Stimulated activated CD4-positive, alpha-beta T cell treated with anti-CD3 and anti-CD28 coated beads, Interleukin-2, amount 100 ng/mL, for 48 hours (primary cell): ENCODE measurements at places on chromosomes 13 and 19.

GRCh38 chr13:97067017-97067895, 73.0 kb upstream of the OXGR1 start:
- DNase-seq, result no peak

DNA sequence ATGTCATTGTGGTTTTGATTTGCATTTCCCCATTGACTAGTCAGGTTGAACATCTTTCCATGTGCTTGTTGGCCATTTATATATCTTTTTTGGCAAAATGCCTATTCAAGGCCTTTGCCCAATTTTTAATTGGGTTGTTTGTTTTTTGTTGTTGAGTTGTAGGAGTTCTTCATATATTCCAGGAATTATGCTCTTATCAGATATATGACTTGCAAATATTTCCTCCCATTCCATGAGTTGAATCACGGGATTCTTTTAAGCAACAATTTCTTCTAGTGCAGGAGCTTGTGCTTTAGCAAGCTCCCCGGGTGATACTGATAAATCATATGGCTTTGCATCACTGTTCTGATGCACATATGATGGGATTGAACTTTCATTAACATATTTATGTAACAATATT, 47.0 kb upstream of the FLT1 start:
- DNase-seq, result no peak

GRCh38 chr19:13860679-13861391, 16.1 kb upstream of the NANOS3 start:
- no peak for DNase-seq

DNA sequence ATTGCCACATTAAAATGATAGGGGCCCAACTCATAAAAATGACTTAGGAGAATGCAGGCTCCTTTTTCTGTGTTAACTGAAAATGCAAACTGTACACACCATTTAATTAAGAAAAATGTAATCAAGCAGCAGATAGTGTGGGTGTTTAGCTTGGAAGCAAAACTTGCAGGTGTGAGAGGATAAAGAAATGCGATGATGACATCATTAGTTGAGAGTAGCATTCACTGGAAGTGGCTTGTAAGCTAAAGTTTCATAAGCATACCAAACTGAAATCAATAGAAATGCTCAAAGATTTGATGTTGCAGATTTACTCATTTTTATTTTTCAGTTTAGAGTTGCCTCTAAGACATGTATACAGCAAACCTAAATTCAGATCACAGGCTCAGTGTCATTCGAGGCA, 86.6 kb downstream of the PRR20E start:
- DNase-seq, result no peak

DNA sequence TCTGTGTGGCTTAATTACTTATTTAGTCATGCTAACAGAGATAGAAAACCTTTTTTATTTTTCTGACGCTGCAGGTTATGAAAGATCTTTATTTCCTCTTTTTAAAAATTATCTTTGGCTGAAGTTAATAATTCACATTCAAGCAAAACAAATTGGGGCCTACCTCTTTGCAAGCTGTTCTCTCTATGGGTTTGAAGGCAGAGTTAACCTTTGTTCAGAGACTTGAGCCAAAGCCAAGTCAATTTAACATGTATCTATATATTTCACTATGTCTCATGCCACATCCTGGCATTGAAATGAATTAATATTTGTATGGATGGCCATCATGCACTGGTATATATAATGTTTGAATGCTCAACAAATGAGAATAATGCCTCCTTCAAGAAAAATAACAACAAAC, 677.3 kb upstream of the GPC6 start:
- DNase-seq, result no peak

DNA sequence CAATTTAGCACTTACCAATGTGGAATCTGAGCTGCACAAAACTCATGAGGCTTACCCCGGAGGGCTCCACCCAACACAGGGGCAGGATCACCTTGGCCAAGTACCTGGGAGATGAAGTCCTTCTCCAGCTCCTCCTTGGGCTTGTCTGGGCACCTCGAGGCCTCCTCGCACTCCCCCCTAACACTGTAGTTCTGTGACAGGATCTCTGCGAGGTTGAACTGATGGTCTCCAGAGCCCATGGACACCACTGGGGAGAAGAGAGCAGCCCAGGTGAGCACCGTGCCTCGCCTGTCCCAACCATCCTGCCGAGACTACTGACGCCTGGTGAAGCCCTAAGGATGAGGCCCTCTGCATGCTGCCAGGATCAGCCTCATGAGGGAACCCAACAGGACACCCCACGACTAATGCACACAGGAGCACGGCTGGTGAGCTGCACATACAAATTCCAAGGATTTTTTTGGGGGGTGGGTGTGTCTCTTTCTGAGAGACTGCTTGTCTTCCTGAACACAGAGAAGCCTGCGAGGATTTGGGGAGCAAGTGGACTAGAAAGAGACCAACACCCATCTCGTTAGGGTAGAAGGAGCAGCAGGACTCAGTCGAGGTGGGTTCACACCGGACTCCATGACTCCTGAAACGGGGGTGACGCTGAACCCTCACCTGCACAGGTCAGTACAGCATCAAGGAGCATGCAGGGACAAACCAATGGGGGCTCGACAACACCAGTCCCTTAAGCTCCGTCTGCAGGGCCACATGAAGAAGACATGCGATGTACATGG, 10.1 kb downstream of the MIER2 start:
- no peak for DNase-seq

DNA sequence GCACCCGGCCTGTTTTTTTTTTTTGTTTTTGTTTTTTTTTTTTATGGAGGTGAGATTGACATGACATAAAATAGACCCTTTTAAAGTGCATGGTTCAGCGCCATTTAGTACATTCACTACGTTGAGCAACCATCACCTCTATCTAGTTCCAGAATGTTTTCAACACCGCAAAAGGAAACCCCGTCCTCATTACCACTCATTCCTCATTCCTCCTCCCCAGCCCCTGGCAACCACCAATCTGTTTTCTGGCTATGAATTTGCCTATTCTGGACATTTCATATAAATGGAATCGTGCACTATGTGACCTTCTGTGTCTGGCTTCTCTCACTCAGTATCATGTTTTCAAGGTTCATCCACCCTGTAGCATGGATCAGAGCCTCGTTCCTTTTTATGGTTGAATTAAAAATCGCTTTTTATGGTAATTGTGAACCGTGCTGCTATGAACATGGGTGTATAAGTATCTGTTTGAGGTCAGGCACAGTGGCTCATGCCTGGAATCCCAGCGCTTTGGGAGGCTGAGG, 9.9 kb upstream of the ADGRE5 start:
- DNase-seq, result no peak

DNA sequence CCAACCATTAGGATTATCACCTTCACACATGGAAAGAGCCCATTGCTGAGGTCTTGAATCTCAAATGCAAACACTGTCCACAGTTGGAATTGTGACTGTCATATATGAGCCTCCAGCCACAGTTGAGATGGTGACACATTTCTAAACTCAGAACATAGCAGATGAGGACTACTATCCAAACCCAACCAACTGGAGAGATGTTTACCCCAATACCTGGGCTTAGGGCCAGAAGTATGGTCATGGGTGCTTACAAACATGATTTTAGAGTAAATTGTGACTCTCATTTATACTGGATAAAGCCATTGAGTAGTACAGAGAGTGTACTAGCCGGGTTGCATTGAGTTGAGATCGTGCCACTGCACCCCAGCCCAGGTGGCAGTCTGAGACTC, 14.0 kb upstream of the ZNF681 start:
- DNase-seq, result no peak
